ENCODE measurements at places on chromosomes 5 and 9.

- ATAC-seq, result peak; percentile 32
Measured at GRCh38 chr9:116287721-116288120, 134.1 kb downstream of the PAPPA start.

DNA sequence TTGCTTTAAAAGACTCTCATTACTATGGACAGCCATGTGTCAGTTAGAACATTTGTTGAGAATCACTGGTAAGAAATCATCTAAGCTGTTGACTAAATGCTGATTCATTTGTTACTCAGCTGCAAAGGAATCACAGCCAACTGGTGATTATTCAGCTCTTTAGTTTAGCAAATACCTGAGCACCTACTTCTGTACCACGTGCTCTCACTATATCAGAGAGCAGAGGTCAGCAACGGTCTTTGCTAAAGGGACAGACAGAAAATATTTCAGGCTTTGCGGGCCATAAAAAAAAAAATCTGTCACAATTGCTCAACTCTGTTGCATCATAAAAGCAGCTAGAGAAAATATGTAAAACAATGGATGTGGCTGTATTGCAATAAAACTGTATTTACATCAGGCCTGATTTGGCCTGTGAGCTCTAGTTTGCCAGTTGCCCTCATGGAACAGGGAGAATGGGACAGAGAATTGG lies 377.6 kb downstream of the DNAH5 start:
- ATAC-seq, result peak; percentile 10

DNA sequence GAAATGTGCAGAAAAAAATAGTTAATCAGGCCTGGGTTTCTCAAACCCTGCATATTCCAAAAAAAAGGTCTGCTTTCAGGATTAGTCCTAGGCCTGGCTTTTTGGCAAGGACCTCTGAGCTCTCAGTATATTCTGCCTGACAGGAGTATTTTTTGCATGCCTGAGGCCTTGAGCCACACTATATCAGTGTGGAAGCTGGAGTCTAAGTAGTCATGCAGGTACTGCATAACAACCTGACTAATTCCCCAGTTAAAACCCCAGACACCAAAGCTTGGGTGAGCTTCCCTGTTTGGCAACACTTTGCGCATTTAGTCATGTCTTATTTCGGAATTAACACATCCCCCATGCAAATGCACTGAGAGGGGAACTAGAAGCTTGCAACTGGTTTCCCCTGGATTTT lies 359.5 kb downstream of the CETN3 start:
- ATAC-seq, result no peak

DNA sequence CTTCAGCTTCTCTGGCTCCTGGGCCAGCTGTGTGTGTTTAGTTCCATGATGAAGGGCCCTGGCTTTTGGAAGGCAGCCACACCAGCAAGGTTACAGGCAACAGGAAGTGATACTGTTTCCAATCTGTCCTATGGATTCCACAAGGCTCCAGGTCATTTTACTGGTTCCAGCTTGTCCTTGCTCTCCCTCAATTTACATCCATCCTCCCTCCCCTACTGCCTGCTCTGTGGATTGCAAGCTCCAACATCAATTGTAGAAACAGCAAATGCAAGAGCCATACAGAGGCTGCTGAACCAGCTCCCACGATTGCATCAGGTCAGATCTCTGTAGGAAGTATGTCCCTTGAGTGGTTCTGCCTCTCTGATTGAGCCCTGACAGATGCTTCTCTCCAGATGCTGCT lies 409.8 kb downstream of the NTRK2 start:
- ATAC-seq, result no peak

GRCh38 chr9:26694381-26695297 lies 198.0 kb downstream of the CAAP1 start:
- ATAC-seq, result peak; percentile 82

DNA sequence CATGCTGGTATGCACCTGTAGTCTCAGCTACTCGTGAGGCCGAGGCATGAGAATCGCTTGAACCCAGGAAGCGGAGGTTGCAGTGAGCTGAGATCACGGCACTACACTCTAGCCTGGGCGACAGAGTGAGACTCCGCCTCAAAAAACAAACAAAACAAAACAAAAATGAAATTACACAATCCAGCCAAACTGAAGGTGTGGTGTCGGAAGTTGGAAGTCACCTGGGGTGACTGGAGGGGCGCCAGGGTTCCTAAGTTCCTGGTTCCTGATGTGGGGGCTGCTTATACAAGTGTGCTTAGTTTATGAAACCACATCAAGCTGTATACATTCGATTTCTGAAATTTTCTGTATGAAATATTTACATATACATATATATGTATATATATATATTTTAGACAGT lies 3.7 kb upstream of the DOLPP1 start:
- no peak for ATAC-seq

DNA sequence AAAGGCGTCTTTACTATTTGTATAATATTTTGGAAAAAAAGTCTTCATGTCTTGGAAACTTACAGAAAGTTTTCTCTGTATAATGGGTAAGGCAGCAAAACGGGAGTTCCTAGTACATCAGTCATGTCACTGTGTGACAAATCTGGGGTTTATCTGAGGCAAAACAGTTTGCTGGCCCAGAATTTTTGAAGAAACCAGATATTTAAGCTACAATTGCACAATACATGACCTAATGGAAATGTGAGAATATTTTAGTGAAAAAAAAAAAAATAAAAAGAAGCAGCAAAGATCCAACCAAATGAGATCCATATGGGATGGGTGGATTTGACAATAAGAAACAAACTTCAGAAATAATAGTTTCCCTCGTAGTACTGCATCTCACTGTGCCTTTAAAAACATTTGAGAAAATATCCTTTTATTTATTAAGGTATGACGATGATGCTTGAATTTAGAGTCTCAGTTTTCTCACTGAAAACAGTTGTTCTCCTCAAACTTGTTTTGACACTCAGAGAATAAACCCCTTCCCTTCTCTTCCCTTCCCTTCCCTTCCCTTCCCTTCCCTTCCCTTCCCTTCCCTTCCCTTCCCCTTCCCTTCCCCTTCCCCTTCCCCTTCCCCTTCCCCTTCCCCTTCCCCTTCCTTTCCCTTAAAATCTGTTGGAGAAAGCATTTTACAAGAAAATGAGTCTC lies 180.5 kb upstream of the TUT7 start:
- ATAC-seq, result peak; percentile 76

- ATAC-seq, result no peak
Measured at GRCh38 chr9:37423508-37423907, 1.0 kb downstream of the GRHPR start.

DNA sequence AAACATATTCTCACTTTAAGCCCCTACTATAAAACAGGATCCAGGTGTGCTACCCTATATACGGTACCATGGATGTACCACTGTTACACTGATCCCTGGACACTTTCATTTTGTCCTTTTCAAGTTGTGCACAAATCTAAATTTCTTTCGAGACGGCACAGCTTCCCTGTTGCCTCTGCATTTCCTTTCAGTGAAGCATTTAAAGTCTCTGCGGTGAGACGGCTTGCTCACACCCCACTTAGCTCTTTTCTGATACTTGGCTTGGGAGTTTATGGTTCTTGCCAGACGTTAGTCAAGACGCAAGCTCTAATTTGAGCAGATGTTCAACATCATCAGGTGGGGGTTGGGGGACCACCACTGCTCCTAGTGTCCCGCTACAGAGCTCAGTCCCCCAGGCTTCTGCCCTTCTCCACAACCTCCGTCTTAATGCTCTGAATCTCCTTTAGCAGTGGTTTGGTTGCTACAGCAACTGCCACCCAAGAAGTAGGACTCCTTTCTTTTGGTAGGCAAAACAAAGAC lies 15.8 kb downstream of the F2RL2 start:
- no peak for ATAC-seq

DNA sequence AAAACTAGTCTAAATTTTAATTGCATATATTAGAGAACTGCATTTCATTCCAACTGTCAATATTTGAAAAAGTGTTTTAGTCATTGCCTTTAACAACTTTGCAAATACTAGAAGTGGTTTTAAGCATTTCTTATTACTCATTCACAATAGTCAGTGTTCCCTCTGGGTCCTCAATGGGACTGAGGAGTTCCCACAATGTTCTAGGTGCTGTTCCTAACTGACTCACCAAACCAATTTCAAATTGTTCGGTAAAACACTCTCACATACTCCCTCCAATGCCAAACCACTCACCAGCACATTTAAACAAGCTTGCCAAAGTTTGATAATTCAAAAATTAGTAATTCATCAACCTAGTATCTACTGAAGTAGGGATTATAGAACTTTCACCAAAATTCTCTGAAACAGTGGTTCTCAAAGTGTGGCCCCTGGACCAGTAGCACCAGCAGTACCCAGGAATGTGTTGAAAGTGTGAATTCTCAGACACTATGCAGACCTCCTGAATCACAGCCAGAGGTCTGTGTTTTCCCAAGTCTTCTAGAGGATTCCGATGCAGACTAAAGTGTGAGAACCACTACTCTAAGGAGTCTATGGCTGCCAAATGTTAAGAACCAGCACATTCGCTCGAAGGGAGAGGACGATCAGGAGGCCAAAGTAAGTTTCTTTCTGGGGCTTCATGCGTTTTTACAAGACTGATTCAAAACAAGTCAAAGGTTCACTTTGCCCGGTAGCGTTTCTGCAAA lies 72.8 kb downstream of the APBA1 start:
- no peak for ATAC-seq

DNA sequence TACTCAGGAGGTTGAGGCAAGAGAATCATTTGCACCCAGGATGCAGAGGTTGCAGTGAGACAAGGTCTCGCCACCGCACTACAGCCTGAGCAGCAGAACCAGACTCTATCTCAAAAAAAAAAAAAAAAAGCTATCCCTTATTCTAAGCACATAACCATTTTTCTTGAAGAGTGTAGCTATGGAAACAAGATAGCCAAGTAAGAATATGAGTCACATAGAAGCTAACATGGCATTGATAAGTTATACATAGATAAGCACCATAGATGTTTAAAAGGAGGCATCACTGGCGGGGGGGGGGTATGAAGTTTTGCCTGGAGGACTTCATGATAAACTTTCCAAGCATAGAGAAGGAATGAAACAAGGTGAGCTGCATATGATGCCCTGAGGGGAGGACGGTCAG lies 26.0 kb downstream of the CHSY3 start:
- ATAC-seq, result no peak

DNA sequence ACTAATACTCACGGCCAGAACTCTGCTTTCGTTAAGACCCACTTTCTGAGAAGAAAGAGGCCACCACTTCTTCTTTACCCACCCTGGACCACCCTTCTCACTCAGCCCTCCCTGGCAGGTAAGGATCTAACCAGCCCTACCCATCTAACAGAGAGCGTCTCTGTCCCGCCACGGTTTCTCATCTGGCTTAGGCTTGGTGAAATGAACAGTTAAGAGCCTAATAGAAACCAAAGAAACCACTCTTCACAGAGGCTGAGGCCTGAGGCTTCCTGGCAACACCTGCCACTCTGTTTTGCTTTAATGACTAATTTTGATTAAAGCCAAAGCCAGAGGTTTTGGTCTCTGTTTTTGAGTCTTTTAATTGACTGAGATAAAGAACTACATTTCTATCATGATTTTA lies 354.1 kb upstream of the SLC30A5 start:
- ATAC-seq, result no peak

- no peak for ATAC-seq
Measured at GRCh38 chr5:170630711-170631141, 126.9 kb downstream of the KCNIP1 start.

- ATAC-seq, result no peak
Measured at GRCh38 chr5:14996997-14997396, 125.4 kb upstream of the ANKH start.

DNA sequence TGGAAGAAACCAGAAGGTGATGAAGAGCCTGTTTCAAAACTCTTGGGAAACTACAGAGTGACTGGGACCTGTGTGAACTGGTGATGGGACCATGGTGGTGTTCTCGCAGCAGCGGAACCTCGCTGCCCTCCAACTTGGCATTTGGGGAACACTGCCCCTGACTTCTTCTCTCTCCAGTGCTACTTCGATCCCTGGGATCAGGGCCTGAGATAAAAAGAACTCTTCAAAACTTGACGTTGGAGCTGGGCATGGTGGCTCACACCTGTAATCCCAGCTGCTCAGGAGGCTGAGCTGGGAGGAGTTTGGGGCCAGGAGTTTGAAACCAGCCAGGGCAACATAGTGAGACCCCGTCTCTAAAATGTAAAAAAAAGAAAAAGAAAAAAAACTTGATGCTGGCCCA lies 18.1 kb downstream of the PITX1 start:
- no peak for ATAC-seq

- ATAC-seq, result no peak
Measured at GRCh38 chr5:151293624-151294023, 9.9 kb downstream of the SLC36A3 start.

GRCh38 chr9:100679834-100680233 lies 102.0 kb downstream of the CAVIN4 start:
- ATAC-seq, result no peak

GRCh38 chr9:98935071-98935505 lies 8.6 kb upstream of the COL15A1 start:
- ATAC-seq, result no peak

- ATAC-seq, result no peak
Measured at GRCh38 chr9:135326633-135327152, 152.9 kb upstream of the PPP1R26 start.

DNA sequence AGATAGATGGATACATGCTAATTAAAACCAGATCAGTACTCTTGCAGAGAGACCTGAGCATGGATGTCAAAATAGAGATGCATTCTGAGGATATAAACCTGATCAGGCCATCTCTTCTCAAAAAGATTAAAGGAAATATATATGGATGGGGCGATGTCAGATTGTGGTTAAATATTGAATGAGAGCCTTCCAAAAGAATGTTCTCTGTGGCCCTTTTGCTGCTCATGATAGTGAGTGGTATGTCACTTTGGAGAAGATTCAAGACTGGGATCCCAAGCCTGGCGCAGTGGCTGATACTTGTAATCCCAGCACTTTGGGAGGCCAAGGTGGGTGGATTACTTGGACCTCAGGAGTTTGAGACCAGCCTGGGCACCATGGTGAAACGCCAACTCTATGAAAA lies 20.5 kb downstream of the ZNF131 start:
- peak; percentile 58 for ATAC-seq
